ENCODE measurements at places on chromosomes 2 and 18.

DNA sequence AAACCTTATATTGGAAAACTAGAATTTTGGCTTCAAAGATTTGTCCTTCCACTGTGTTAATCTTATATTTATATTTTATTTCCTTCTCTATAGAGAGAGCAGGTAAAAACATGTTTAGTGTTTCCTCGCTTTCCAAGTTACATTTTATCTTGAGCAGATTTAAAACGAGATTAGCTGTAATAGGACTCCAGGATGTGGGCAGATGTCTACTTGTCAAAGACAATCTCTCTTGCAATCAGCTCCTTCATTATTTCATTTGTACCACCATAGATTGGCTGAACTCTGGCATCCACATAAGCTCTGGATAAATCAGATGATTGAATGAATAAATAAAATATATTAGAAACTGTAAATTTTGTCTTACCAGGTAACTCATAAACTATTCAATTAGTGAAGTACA is 17.5 kb upstream of the KANSL1L start:
- no peak for DNase-seq

- DNase-seq, result no peak
These were observed 85.7 kb downstream of the PXDN start for GRCh38 chr2:1658394-1659151.

DNA sequence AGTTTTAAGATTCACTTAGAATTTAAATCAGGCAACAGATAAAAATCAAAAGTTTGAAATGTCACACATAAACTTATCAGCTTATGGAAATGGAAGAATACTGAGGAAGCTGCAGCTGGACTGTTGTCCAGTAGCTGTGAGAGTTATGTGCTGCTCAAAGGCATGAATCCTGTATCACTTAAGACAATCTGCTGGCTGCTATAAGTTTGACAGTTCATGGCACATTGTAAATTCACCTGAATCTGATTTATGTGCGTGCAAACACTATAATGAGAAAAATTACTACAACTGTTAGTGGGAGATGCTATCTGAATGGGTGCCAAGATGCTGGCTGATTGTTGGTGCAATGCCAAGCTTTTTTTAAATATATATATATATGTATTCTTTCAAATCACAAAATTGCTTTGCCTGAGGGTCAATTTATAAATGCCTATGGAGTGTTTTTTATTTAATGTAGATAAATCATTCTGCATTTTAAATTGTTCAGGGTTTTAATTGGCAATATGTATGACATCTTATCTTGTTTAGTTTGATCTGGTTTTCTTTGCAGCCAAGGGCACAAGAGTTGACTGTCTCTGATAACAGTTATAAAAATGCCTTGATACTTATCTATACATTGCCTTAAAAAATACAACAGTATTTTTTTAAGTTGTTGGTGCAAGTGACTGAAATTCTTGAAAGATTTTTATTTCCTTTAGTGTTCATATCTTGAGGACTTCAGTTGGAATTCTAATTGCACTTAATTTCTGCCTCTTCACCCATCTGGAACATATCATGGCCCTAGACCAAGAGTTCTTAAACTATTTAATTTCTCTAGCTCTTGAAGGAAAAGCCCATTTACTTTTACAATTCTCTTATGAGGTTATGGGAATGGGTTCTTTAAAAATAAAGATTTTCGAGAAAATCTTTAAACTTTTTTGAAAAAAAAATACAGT is 48.7 kb downstream of the CAVIN2 start:
- DNase-seq, result no peak

DNA sequence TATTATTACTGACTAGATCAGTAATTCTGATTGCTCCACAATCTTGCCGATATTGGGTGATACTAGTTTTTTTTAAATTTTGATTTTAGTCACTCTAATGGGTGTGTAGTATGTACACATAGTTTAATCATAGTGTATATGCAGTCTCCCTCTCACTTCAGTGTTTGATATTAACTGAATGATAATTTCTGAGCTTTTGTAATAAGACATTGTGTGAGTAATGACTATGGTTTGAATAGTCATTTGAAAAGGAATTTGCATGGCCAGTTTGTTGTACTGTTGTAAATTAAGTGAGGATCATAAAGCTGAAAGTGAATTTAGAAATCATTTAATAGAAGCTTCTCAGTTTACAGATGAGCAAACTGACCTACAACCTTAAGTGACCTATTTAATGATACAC is 33.4 kb downstream of the USP14 start:
- DNase-seq, result no peak

Measured in stimulated activated CD8-positive, alpha-beta memory T cell treated with anti-CD3 and anti-CD28 coated beads, Interleukin-7, amount 100 ng/mL, for 1 hour (primary cell).